ENCODE measurements at places on chromosomes 3 and 15.

- no peak for DNase-seq
Observed at GRCh38 chr3:56113231-56113630, 355.0 kb downstream of the ERC2 start.

DNA sequence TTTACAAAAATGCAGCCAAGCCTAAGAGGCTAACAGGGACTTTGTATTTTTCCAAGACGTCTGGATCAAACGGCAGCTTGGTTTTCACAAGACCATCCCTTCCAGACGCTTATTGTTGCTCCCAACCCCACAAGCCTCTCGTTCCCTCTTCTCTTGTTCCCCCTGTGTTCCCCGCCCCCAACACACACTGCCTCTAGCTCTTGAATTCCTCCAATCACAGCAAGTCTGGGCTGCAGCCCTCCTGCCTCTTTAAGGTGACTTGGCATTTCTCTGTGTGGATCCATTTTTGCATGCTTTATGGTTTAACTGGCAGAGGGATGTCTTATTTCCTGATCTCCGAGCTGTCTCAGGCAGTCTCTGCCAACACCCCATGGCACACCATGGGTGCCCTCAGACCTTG lies 182.2 kb downstream of the ABHD5 start:
- no peak for DNase-seq

- no peak for DNase-seq
Observed at GRCh38 chr3:105907777-105908176, 39.0 kb upstream of the CBLB start.

DNA sequence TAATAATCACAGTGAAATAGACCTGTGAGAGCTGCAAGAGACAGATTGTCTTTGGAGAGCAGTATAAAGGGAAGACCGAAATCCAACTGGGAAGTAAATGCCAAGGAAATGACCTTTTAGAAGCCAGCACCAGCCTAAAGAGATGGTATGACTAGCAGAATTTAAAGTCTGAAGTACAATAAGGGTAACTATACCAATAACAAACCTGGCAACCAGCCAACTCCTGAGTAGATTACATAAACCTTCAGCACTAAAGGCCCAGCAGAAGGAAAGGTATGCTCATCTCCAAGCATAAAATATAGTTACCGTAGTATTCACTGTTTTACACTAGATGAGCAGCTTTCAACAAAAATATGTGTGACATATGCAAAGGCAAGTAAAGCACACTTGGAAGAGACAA lies 155.1 kb upstream of the SATB1 start:
- DNase-seq = no peak

DNA sequence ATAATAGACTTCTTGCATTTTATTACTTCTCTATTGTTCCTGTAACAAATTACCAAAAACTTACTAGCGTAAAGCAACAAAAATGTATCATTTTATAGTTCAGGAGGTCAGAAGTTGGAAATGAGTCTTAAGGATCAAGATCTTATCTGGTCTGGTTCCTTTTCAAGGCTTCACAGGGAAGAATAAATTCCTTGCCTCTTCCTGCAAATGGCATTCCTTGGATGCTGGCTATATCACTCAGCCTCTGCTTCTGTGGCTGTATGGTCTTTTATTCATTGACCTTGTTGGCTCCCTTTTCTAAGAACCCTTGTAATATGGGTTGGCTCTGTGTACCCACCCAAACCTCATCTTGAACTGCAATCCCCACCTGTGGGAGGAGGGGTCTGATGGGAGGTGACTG lies 478.4 kb upstream of the THBS1 start:
- no peak for DNase-seq

Measured in non-pigmented ciliary epithelial cell (primary cell).